ENCODE measurements at places on chromosomes 7 and 10.

GRCh38 chr10:84193846-84194423, 402 bp upstream of the CDHR1 start:
- H3K36me3 ChIP-seq = no peaks in the 10 kb centered on the region
- no peak overlapping the region for H3K27ac ChIP-seq
- peaks cover 51% of the 10 kb centered on the region for H3K27me3 ChIP-seq

- H3K4me1 ChIP-seq = peaks cover 27% of the 10 kb centered on the region
- H3K36me3 ChIP-seq = no peaks in the 10 kb centered on the region
- H3K27me3 ChIP-seq = no peaks in the 10 kb centered on the region
- H3K4me3 ChIP-seq = no peak overlapping the region
- peak overlapping the region; percentile 18 for H3K27ac ChIP-seq
- peak; percentile 68 for DNase-seq
These were observed 5.8 kb upstream of the SCD start for GRCh38 chr10:100340948-100341847.

DNA sequence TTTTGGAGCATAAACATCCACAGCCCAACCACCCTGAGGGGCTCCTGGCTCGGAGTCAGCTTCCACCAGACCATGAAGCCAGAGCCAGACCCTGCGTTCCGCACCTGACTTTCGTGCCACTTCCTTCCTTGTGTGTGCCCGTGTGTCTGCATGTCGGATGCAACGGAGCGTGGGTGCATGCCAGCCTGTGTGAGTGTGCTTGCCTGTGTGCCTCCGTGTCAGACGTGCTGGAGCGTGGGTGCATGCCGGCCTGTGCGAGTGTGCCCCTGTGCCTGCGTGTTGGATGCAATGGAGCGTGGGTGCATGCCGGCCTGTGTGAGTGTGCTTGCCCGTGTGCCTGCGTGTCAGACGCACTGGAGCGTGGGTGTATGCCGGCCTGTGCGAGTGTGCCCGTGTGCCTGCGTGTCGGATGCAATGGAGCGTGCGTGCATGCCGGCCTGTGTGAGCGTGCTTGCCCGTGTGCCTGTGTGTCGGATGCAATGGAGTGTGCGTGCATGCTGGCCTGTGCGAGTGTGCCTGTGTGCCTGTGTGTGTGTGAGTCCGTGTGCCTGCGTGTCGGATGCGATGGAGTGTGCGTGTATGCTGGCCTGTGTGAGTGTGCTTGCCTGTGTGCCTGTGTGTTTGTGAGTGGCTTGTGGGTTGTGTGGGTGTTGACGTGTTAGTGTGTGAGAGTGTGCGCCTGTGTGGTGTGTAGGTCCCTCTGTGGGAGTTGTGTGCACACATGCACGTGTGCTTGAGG, 28.1 kb upstream of the KNDC1 start:
- no peak overlapping the region for H3K4me3 ChIP-seq
- no peaks in the 10 kb centered on the region for H3K27me3 ChIP-seq
- H3K36me3 ChIP-seq = no peaks in the 10 kb centered on the region
- no peaks in the 10 kb centered on the region for H3K4me1 ChIP-seq
- H3K27ac ChIP-seq = no peak overlapping the region

GRCh38 chr7:140653319-140654108, 12.9 kb upstream of the DENND2A start:
- peaks cover 21% of the 10 kb centered on the region for H3K4me1 ChIP-seq
- H3K4me3 ChIP-seq = no peak overlapping the region
- H3K27ac ChIP-seq = no peak overlapping the region

DNA sequence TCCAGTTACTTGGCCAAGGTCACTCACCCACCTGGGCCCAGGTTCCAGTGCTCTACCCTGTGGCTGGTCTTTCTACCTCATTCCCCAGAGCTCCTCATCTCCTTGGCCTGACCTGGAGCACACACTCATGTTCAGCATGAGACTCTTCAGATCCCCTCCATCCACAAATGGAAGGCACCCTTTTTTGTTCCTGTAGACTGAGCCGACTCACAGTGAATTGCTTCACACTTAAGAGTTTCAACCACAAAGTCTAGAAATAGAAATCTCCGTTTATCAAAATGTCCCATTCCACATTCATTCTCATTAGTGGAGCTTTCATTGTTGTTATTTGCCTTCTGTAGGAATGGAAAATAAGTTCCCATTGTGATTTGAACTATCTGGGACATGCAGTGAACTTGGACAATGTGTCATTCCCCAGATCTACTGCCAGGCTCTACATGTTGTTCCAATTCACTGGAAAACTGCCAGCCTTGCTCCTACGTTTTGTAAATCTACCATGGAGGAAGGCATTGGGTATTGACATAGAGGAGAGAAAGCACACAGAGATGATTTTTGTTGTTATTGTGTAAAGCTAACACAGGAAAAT, 125.3 kb upstream of the CELF2 start:
- H3K4me1 ChIP-seq = no peaks in the 10 kb centered on the region
- no peaks in the 10 kb centered on the region for H3K27me3 ChIP-seq
- no peak overlapping the region for H3K4me3 ChIP-seq
- H3K36me3 ChIP-seq = no peaks in the 10 kb centered on the region

DNA sequence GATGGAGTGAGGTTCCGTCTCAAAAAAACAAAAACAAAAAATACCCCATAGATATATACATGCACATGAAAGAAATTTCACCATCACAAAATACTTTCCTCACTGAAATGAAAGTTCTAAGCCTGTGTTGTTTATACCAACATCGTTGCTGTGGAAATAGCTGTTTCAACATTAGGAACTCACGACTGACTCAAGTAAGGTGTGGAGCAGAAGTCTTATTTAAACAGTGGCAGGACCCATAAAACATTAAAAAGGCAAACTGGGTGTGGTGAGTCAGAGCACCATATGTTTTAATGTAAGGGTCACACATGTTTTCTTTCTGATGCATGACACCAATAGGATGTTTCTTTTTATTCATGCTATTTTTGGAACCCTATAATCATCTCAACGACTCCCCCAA, 48.3 kb downstream of the BAIAP2L1 start:
- H3K4me3 ChIP-seq = no peak overlapping the region
- no peaks in the 10 kb centered on the region for H3K27me3 ChIP-seq
- H3K27ac ChIP-seq = no peak overlapping the region
- no peaks in the 10 kb centered on the region for H3K36me3 ChIP-seq
- H3K4me1 ChIP-seq = peaks cover 14% of the 10 kb centered on the region
- DNase-seq = no peak

GRCh38 chr10:44857363-44858016, 53.6 kb upstream of the TMEM72 start:
- DNase-seq = peak; percentile 58
- H3K4me3 ChIP-seq = no peak overlapping the region
- no peaks in the 10 kb centered on the region for H3K27me3 ChIP-seq
- no peaks in the 10 kb centered on the region for H3K36me3 ChIP-seq

DNA sequence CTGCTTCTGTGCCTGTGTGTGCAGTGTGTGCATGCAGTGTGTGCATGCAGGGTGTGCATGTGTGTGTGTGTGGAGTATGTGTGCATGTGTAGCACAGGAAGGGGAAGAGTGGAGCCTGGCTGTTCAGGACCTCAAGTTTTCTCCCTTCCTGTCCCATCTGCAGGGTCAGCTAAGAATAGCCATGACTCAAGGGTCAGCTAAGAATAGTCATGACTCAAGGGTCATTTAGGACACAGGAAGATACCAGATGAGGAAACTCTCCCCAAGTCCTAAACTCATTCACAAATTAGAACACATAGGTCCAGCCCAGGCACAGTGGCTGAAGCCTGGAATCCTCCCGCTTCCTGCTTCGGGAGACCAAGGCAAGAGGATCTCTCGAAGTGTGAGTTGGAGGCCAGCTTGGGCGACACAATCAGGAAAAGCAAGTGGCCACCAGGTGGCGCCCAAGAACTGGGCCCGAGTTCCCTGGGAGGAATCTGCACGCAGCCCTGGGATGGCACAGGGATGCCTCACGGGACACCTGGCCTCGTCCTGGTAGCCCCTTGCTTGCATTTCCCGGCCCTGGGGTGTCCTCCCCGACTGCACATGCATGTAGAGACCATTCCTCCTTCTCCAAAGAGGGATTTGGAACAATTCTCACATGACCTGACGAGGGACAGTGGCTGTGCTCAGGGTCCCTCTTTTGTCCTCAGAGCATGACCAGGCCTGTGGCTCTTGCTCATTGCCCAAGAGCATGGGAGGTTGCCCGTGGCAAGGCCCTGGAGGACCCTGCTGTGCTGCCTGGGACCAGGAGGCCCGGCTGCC, 21.4 kb upstream of the VOPP1 start:
- H3K4me3 ChIP-seq = no peak overlapping the region
- no peaks in the 10 kb centered on the region for H3K36me3 ChIP-seq
- DNase-seq = peak; percentile 75

DNA sequence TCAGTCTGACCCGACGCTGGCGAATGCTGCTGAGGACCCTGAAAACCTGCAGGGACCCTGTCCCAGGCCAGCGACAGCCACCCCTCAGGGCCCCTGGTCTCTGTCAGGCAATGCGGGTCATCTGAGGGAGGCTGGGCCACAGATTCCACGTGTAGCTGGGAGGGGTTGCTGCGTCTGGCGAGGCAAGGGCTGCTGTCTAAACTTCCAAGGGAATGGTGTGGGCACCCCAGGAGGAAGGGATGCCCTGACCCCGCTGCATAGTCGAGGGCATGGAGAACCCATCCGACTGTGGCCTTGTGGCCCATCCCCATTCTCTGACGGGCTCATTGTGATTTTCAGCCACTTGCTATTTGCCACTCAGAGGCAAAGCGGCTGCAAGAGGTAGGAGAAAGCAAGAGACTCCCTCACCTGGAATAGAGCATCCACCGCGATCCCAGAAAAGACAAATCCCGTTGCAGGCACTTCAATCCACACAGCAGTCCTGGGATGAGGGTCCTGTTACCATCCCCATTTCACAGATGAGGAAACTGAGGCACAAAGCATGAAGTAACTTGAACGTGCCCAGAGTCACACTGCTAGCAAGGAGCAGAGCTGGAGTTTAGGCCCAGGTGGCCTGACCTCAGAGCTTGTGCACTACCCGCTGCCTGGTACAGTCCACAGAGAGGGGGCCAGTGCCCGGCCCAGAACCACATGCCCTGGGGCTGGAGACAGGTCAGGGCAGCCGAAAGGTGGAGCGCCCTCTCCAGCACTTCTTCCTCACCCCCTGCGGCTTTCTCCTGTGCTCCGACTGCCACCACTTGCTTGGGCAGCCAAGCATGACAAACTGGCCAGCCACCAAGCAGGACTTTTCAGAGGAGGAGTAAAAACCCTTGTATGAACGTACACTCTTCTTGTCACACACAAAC, 163.8 kb upstream of the KLF14 start:
- H3K4me1 ChIP-seq = peaks cover 89% of the 10 kb centered on the region
- peaks cover 57% of the 10 kb centered on the region for H3K36me3 ChIP-seq
- no peak for DNase-seq
- H3K4me3 ChIP-seq = no peak overlapping the region
- H3K27ac ChIP-seq = peak overlapping the region; percentile 48
- H3K27me3 ChIP-seq = no peaks in the 10 kb centered on the region

DNA sequence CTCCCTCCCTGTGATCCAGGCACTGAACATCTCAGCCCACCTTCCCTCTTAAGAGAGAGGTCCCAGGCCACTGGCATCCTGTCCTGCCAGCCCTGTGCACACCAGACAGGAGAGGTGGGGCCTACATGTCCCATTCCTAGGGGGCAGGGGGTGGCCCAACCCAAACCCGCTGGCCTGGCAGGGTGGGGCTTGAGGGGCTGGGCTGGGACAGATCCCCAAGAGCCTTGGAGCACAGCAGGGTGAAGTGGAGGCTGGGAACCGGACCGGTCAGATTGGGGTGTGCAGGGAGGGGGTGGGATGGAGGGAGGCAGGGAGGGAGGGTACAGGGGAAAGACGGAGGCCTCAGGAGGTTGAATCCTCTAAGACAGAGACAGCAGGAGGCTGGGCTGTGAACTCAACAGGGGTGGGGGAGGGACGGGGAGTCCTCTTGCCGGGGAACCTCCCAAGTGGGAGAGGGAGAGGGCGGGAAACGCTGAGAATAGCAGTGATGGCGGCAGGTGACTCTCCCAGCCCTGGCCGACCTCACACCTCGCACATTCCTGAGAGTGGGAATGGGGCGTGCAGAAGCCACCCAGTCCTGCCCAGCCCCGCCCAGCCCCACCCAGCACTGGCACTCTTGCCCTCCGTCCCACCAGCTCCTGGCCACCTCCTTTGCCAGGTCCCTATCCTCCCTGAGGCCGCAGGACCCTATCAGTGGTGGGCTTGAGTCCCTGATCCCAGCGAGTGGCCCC, 6.7 kb downstream of the TSC22D4 start:
- H3K27me3 ChIP-seq = no peaks in the 10 kb centered on the region
- DNase-seq = peak; percentile 74
- H3K4me3 ChIP-seq = peak overlapping the region; percentile 21

DNA sequence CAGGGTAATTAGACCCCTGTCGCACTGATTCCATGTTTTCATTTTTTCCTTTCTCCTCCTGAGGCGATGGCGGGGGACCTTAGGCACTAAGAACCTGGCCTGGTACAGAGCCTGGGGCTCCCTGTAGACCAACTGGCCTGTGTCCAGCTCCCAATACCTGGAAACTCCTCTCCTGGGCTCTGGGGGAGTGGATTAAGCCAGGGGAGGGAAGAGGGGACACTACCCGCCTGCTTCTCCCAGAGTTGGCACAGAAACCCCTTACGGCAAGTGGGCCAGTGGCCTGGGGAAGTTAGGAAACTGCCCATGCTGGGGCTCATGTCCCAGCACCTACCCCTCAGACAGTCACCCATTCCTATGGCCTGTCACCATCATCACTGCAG, 121.6 kb downstream of the GRID1 start:
- no peak overlapping the region for H3K4me3 ChIP-seq
- H3K36me3 ChIP-seq = no peaks in the 10 kb centered on the region
- peak; percentile 8 for DNase-seq
- H3K27ac ChIP-seq = no peak overlapping the region
- no peaks in the 10 kb centered on the region for H3K27me3 ChIP-seq

DNA sequence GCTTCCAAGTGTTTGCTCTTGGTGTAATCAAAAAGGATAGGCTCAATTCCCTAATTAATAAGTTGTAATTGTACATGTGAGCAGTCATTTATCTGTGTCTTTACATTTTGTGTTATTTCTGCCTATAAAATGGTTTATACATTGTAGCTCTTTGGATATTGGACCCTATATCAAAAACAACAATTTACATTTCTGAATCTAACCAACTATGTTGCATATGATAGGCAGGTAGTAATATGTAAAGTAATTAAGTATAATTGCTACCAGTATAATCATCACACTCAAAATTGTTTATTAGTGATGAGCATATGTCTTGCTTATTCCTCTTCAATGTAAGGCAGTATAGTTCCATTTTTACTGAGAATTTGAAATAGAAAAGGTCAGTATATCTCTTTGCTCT, 13.8 kb downstream of the AKR1C1 start:
- H3K27ac ChIP-seq = no peak overlapping the region
- DNase-seq = no peak
- peaks cover 27% of the 10 kb centered on the region for H3K36me3 ChIP-seq
- no peaks in the 10 kb centered on the region for H3K27me3 ChIP-seq
- H3K4me3 ChIP-seq = no peak overlapping the region
- peaks cover 6% of the 10 kb centered on the region for H3K4me1 ChIP-seq

Measured in lower lobe of right lung (tissue), 2 donors.